NCI-H2081 treated with DMSO at 0.1 percent for 48 hours (cell line): ENCODE measurements at places on chromosomes 2 and 18.

DNA sequence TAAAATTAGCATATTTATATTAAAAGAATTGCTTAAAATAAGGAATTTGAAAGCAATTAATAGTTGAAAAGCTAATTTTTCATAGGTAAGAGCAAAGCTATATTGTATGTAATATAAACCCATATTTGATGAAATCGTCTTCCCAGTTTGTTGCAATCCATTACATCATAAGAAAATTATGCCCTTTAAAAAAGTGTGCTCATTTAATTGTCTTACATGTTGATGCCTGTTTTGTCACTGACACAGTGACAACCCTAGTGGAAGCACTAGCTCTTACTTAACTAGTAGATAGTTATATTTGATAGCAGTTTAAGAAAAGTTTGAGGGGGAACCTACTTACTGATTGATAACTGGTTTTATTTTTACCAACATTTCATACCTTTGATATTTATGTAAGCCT lies 30.0 kb upstream of the IL18RAP start:
- no peak for DNase-seq

DNA sequence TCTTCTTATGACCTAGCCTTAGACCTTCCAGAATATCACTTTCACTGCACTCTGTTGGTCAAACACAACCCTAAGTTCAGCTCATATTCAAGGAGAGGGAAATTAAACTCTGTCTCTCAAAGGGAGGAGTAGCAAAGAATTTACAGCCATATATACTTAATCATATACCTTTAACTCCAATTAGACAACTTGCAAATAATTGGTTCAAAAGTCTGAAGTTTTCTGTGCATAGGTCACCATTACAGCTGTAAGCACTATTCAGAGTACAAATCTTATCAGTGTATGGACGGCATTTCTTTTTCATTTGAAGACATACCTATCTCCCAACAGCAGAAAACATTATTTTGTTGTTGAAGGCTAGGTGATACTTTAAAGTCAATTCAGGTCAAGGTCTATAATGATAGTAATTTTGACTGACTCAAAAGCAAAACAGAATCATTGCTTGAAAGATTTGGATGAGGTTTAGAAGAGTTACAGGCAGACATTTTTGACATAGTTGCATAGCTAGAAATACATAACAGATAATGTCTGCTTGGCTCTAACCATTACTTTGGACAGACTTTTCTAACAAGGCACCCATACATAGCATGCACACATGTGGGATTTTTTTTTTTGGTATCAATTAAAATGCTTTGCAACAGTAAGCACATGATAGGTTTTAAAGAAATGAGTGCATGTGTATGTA lies 131.5 kb downstream of the CPS1 start:
- no peak for DNase-seq

DNA sequence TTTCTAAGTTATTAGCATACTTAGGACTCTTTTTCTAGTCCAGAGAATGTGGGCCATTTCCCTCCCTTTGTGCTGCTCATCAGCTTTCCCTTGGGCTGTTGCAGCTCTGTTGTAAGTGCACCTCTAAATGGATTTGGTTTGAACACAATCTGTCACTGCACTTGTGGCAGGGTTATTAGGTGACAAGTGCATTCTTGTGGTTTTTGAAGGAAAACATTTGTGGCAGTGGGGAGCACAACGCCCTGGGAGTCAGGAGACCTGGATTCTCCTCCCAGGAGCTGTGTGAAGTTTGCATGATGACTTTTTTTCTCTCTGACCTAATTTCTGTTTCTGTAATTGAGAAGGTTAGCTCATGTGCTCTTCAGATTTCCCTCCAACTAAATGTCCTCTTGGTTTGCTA lies 630.9 kb upstream of the FAM98A start:
- no peak for DNase-seq

GRCh38 chr18:37188016-37188791 lies 359.3 kb downstream of the KIAA1328 start:
- DNase-seq: no peak

DNA sequence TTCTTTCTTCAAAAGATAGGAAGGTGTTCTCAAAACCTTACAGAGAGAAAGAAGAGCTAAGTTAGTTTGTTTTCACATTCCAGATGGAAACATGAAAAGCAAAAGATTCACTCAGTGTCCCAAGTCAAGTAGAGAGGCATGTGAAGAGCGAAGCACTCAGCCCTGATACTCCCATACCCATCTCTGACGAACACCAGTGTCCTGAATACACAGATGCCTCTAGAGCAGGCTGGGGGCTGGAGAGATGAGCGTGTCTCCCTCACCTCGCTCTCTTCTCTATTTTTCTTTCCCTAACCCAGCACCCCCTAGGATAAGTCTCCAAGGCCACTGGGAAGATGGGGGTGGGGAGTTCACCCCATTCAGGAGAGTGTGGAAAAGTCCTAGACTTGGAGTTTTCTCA lies 227.8 kb downstream of the TMEM163 start:
- no peak for DNase-seq

GRCh38 chr2:66686755-66687154 lies 251.8 kb downstream of the MEIS1 start:
- DNase-seq: no peak
